ENCODE measurements at places on chromosomes 11 and 22.
A peak's percentile ranks its signal among the peaks of the same experiment; 100 is the strongest.

GRCh38 chr11:62264004-62264403 lies 6.0 kb upstream of the SCGB2A2 start:
- DNase-seq: no peak

DNA sequence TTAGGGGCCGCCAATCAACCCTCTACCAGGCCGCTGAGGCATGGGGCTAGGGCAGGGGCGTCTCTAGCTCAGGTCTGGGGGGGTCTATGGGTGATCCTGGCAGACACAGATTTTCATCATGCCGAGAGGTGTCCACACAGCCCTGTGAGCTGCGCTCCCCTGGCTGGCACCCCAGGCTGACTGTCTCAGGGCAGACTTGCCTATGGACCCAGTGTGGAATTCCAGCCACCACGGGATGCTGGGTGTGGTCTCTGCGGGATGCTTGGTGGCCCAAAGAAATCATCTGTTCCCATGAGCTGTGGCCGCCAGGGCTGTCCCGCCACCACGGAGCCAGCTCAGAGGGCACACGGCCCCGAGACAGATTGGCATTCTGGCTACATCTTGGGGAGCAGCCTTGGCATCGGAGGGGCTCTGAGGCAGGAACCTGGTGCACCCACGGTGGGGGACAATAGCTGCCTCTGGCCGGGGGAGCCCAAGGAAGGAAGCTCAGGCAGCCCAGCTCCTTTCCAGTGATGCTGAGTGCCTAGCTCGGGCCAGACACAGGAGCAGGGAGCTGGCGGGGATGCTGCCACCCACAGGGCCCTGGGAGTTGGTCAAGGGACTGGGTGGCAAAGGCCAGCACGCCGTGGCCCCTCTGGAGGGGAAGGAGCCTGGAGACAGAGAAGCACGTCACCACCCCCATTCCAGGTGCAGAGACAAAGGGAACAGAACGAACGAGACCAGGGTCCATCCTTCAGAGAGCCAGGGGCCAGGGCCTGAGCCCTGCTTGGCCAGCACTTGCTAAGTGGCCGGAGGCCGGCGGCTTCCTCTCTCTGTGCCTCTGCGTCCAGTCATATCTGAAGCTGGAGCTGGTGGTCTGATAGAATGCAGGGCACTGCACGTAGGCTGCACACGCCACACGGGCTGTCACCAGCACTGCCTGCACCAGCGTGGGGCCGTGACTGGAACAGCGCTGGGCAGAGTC lies 64.4 kb upstream of the FGF3 start:
- no peak for DNase-seq

DNA sequence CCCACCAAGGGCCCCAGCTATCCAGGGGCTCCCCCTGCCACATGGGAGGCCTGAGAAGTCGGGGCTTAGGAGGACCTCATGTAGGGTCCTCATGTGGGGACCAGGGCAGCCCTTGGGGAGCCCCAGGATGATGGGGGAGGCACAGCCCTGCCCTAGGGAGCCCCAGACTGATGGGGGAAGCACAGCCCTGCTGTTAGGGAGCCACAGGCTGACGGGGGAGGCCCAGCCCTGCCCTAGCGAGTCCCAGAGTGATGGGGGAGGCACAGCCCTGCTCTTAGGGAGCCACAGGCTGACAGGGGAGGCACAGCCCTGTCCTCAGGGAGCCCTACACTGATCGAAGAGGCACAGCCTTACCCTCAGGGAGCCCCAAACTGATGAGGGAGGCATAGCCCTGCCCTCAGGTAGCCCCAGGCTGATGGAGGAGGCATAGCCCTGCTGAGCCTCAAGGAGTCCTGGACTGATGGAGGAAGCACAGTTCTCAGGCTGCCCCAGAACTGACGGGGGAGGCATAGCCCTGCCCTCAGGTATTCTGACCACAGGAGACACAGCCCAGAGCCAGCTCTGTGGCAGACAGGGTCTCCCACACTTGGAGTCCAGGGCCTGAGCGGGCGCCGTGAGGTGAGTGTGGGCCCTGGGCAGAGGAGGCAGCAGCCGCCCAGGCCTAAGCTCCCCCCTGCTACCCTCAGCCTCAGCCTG lies 10.8 kb downstream of the PRR33 start:
- peak; percentile 20 for DNase-seq

DNA sequence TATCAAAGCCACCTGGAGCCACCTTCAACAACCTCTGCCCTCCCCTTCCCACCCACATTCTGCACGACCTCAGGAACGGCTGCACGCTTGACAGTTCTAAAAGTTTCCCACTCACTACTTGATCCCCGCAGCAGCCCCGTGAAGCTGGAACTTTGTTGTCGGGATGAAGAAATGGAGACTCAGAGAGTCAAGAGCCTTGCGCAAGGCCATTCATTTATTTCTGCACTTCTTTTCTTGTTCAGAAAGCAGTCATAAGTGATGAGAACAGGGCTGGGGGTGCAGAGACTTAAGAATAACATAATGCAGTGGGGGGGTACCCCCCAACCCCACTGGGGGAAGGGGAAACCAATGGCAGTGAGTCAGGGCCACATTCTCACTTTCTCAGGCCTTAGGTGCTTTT lies 2.2 kb upstream of the ZFTA start:
- DNase-seq: no peak

DNA sequence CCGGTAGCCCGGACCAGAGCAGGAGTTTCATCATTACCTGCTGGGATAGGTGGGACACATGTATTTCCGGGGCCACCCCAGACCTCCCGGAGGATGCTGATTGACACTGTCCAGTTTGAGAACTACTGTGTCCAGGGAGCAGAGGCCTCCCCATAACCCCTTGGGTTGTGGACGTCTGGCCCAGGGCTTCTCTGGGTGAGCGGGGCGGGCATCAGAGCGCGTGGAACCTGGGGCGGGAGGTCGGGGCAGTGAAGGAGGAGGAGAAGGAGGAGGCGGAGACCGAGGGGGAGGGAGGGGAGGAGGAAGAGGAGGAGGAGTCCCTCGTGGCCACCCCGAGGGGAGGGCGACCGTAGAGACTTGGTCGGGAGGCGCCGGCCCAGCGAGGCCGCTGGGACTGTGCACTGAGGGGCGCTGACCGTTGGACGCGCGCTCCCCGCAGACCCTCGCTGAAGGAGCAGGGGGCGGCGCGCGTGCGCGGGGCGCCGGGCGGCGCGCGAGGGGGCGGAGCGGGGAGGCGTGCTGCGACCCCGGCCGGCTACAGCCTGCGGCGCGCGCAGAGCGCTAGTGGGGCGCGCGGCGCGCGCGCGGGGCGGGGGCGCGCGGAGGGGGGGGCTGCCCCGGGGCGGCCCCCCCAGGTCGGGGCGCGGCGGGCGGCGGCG lies at the start of gene GRK3:
TSS of gene GRK3 (plus strand) at position 356 of the 659 bp plus-strand sequence. CDS start 366 bp downstream, outside the sequence.
- peak; percentile 87 for DNase-seq

DNA sequence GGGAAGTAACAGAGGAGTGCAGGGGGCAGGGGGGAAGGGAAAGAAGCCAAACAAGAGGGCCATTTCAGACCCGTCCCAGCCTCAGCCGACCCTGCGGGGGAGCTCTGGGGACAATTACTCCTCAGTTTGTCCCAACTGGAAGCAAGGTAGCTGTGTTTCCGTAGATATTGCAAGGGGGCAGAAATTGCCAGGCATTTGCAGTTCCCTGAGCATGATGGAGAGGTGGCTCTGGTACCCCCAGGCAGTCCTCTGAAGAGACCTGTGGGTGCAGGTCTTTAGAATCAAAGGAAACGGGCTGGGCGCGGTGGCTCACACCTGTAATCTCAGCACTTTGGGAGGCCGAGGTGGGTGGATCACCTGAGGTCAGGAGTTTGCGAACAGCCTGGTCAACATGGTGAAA lies 13.8 kb upstream of the JAM3 start:
- no peak for DNase-seq

GRCh38 chr11:86625544-86625943 lies 46.9 kb downstream of the ME3 start:
- DNase-seq: no peak

- DNase-seq: no peak
Observed at GRCh38 chr22:49820984-49821383, 6.7 kb downstream of the BRD1 start.

- DNase-seq: no peak
Observed at GRCh38 chr11:90468923-90469322, 246.1 kb upstream of the CHORDC1 start.

- no peak for DNase-seq
Observed at GRCh38 chr22:28981818-28982499, 79.7 kb downstream of the C22orf31 start.

GRCh38 chr11:78318321-78319114 lies 99.1 kb downstream of the GAB2 start:
- no peak for DNase-seq

DNA sequence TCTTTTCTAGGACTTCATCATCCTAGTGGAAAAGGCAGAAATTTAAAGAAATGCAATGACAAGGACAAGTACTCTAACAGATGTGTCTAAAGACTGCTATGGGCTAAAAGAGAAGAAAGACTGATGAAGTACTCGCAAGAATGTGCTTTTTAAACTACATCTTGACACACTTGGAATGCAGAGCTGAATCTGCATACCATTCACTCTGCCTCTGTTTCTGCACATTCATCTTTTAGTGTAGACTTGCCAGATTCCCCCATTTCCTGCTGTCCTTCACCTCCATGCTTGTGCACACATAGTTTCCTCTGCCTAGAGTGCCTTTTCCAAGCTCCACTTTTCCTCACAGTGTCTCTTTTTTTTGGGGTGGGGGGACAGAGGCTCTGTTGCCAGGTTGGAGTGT lies 239.0 kb upstream of the CCDC179 start:
- DNase-seq: no peak

DNA sequence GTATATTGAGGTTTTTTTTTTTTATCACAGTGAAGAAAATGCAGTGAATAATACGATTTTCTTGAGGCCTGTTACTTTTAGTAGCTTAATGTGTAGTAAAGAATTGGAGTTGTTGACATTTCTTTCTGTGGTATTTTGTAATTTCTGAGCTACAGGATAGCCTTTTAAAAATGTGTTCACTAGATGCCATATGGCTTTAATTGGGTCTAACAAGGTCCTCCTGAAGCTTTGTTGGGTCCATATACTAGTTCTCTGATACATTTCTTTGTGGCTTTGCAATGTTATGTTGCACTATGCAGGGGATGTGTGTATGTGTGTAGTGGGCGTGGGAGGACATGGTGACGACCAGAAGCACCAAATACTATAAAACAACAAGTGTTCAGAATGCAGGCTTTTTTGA lies 25.1 kb downstream of the FBXO7 start:
- no peak for DNase-seq

DNA sequence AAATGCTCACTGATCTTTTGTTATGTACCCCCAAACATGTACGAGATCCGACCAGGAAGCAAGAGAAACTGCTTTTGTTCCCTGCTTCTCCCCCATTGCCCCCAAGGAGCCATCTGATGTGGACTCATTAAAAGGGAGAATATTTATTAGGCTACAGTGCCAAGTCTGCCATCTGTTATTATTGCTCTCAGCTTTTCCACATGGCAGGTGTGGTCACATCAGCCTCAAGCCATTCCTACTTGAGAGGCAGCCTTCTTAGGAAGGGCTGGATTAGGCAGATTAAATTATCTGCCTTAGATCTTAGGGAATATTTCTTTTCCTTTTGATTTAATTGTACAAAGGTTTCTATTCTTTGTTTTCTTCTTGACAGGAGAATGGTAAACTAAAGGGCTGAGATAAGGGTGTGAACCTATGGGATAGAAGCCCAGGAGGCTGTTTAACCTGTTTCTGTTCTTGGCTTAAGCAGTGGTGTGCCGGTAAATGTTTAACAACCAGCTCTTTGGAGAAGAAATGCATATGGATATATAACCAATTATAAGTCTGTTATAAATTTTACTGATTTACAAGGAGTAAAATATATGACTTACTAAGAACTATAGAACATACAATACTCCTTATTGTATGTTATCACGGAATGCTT lies 88.8 kb downstream of the PDHX start:
- no peak for DNase-seq

GRCh38 chr11:30474151-30474954 lies 111.8 kb downstream of the MPPED2 start:
- no peak for DNase-seq

GRCh38 chr11:6646918-6647679 lies 8.5 kb downstream of the DCHS1 start:
- peak; percentile 63 for DNase-seq

DNA sequence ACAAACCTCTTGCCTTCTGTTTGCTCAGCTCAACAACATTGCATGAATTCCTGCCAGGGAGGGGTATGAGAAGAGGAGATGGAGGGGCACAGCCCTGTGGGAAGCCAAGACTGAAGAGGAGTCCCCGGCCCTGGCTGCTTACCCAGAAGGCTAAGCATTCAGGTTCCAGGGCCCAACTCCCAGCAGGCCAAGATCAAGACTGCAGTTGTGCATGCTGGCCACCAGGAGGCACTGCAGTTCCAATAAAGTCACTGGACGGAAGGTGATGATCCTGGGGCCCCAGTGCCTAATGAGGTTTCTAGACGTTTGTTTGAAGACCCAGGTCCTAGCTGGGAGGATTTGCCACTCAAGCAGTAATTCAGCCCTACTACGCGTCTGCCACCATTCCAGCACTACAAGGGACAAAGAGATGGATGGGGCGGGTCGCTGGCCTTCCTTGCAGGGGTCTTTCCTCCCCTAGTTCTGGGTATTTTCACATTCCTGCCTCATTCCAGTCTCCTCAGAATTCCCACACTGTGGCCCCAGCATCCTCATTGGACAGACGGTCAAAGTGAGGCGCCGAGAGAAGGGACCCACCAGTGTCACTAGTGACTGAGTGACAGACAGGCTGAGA lies 23.6 kb downstream of the ALX4 start:
- peak; percentile 75 for DNase-seq

GRCh38 chr11:27716835-27717234 lies 16.6 kb upstream of the BDNF start:
- no peak for DNase-seq

GRCh38 chr22:41501209-41501608 lies 32.3 kb downstream of the ACO2 start:
- peak; percentile 51 for DNase-seq

GRCh38 chr11:116078101-116078591 lies 573.9 kb upstream of the CADM1 start:
- no peak for DNase-seq

GRCh38 chr11:47050284-47050683 lies 113.7 kb downstream of the CSTPP1 start:
- DNase-seq: no peak

- DNase-seq: no peak
Observed at GRCh38 chr11:34114471-34114870, 9.0 kb downstream of the NAT10 start.

DNA sequence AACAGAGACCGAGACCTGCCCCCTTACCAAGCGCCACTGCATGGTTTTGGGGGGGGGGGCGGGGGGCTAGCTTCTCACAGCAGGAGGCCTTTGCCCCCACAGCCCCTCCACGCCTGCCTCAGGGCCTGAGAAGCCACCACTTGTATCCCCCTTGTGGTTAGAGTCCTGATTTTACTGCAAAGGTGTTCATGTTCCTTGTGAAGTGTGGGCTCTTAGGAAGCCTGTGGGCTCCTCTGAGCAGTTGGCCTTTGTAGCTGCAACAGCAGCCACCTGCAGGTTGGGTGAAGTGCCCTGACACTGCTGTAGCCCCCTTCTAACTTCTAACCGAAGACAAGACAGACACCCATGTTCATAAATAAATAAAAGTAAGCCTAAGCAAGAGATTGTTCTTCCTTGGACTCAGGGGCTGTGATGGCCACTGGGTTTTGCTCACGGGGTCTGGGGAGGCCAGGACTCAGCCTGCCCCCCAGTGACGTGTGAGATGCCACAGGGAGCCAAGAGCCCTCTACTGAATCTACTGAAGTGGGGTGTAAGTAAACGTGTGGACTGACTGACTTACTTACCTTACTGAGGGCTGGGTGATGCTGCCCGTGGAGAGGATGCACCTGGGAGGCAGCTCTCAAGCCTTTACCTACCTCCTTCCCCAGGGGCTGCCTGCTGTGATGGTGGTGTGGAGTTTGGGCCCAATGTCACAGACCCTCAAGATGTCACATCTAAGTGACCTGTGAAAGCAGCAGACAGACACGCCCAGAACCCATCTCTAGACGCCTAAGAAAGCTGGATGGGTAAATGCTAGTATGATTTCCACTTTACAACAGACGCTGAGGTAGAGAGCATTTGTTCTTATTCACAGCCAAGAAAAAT lies 25.8 kb downstream of the USP35 start:
- DNase-seq: peak; percentile 11
